Chondrocyte (in vitro differentiated cells): ENCODE measurements at places on chromosomes 12 and 14.

- DNase-seq: no peak
Observed at GRCh38 chr12:111093428-111094142, 173.2 kb upstream of the MYL2 start.

DNA sequence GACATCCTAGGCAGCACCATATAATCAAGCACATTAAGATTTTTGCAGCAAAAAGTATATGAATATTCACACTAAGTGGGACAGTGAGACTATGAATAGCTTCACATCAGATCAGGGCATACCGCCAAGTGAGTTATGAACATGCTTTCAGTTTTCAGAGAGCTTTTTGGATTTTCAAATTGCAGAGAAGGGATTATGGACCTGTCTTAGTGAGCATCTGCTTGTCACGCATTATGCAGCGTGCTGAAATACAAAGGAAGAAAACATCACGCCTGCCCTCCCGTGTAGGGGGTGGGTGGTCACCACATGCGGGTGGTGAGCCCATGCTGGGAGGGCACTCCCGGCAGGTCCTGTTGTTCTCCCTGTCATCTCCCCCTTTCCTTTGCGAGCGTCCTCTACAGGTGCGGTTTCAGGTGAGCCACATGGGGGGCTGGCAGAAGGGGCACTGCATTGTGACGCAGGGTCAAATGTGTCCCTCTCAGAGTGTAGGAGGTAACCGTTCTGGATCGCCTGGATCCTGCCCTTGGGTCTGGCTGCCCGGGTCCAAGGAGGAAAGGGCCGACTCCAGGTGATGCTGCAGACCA lies 42.6 kb downstream of the TRAF3 start:
- no peak for DNase-seq

DNA sequence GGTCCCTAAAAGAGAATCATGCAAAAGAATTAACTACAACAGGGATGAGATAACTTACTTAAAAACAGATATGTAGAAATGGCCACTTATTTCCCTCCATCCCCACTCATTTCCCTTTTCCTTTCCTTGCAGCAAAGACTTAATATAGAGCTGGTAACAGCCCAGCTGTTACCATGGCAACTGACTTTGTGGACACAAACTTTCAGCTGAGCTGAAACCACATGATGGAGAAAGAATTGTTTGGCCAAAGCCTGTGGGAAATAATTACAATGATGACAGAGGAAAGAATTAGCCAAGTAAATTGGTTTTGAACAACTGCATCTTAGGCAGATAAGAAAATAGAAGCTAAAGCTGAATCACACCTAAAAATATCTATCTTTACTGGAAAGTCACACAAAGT lies 364.9 kb downstream of the GALC start:
- no peak for DNase-seq

DNA sequence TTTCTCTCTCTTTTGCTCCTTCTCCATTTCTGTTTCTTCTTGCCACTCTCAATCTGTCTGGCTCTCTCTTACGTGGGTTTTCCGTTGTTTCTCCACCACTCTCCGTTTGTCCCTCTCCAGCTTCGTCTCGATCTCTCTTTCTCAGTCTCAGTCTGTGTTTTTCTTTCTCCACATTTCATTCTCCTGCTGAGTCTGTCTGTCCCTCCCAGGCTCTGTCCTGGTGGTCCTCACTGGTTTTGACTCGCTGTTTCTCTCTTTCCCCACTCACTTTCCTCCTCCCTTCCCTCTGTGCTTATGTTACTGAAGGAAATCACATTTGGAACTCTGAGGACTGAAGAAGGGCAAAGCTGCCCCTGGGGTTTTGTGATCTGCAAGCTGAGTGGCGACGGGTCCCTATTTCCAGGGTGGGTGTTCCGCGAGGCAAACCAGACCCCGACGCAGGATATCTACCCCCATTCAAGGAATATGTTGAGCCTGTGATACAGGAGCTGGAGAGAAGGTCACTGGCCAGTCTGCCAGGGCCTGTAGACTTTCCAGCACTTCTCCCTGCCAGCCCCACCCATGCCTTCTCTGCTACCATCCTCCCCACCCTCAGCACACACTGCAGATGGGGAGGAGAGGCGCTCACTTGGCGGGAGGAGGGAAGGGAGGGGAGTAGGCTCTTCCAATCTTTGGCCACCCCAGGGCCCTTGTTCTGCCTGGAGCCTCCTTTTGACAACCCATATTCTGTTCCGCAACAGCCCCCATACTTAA lies 102.7 kb upstream of the MAP1LC3B2 start:
- DNase-seq: no peak

GRCh38 chr12:45669792-45670191 lies 59.7 kb upstream of the ARID2 start:
- DNase-seq: no peak

DNA sequence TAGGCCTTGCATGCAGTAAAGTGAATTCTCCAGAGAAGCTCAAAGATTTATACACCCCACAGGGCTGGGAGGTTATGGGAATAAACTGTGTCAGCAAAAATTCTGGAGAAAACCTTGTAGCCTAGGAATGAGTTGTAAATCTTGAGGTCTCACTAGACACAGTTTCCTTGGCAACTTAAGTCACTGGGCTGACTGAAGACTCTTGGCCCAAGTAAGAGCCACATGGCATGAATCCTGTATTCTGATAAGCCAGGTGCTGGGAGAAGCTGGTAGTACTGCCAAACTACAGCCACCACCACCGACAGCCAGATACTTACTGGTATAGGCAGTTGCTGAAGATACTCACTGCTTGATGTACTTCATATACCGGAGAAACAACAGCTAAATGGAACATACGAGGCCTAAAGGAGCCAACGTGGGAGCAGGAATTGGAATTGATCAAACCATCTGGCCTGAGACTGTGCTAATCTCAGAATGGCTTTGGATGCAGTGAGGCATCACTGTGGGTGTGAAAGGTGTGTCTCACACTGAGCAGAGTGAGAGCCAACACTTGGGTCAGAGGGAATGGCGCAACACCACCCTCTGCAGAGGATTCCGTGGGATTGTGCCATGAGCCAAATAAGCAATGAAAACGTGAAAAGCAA lies 102.8 kb upstream of the TMCC3 start:
- no peak for DNase-seq

DNA sequence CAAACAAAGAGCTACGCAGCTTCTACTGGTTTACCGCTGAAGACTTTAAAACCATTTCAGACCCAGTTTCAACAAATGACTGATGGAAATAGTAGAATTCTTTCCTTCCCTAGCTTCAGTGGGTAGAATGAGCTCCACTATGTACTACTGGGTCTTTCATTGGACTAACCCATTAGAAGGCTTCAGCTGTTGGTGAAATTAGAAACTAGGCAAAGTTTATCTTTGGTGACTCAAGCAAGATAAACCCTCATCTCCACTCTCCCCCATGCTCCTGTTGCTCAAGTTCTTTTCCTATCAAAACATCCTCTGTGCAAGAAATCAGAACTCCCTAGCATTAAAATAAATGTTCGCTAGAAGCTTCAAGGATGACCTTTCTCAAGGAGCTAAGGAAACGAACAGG lies 159.2 kb downstream of the PAWR start:
- DNase-seq: no peak

- no peak for DNase-seq
Observed at GRCh38 chr12:131464081-131464480, 246.8 kb upstream of the SFSWAP start.
